ENCODE measurements at places on chromosomes 1 and 21.

DNA sequence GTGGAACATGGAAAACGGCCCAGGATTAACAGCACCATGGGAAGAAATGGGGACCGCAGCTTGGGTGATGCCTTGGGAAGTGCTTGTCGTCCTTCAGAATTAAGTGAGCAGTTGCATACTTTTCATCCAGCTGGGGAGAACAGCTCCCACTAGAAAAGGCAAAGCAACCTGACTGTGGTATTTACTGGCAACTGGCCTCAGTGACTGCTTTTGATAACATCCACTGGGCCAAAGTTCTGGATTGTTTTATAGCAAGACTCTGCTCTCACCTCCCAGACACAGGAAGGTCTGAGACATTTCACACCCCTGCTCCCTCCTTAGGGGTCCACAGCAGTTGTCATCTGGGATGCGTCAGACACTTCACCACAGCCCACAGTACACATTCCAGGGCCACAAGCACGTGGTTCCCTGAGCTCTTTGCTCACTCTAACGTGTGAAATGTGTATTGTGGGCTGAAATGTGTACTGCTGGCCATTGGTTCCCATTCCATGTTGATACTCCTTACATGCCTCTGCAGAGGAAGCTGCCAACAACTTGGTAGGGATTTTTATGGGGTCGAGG, 6.6 kb downstream of the PAPPA2 start:
- peak; percentile 69 for DNase-seq

DNA sequence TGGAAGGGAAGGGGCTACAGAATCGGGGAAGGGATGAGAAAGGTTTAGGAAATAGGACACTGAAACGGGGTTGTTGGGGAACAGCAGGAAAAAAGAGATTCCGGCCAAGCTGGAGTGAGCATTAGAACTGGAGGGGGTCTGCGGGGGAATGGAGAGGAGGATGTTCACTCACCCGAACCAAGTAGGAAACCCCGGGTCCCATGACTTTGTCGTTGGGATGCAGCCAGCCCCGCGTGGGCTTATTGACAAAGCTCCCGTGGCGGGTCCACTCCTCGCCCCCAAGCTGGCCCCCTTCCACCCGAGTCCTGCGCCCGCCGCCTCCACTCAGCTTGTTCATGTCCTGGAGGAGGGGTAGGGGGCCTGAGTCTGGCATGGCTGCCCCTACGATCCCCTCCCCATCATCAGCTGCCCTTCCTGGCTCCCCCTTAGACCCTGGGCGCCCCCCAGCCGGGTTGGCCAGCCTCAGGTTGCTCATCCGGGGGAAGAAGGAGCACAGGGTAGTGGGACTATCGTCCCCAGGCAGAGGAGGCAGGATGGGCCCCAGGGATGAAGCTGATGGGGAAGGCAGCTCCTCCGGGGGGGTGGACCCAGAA, 591 bp downstream of the SHC1 start:
- DNase-seq: no peak

DNA sequence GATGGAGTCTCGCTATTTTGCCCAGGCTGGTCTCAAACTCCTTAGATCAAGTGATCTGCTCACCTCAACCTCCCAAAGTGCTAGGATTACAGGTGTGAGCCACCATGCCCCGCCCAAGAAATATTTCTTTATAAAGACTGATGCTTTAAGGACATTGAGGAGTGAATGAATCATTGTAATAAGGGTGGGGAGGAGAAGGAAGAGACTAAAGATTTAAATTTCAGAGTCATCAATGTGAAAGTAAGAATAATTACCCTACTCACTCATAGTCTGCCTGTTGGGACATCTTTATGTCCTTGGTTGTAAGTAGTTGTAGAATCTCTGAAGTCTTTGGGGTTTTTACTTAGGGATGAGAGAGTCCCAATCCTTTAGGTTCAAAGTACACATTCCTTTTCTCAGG, 7.3 kb downstream of the KDM1A start:
- DNase-seq: no peak

DNA sequence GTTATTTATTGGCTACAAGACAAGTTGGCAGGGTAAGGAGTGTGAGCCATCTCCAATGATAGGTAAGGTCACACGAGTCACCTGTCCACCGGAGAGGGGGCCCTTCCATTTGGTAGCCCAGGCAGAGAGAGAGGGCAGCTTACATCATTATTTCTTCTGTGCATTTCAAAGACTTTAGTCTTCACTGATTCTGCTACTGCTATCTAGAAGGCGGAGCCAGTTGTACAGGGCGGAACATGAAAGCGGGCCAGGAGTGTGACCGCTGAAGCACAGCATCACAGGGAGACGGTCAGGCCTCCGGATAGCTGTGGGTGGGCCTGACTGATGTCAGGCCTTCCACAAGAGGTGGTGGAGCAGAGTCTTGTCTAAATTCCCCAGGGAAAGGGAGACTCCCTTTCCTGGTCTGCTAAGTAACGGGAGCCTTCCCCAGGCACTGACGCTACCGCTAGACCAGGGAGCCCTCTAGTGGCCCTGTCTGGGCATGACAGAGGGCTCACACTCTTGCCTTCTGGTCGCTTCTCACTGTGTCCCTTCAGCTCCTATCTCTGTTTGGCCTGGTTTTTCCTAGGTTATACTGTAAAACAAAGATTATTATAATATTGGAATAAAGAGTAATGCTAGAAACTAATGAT, 36.7 kb downstream of the ZNF695 start:
- DNase-seq: peak; percentile 2

DNA sequence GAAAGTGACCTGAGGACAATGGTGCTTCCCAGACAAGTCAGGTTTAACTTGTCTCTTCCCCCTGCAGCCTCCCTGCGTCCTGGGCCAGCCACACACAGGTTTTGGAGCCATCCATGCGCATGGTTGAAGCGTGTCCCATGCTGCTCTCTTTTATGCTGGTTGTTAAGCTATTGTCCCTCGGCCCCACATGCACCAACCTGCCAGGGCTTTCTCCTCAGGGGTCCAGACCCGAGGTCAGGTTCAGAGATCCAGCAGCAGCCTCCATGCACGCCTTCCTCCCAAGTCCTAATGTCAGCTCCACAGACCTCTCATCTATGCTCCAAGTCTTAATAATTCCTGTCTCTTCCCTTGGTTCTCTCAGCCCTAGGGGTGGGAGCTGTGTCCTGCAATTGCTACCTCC, 1.6 kb downstream of the ABCA4 start:
- DNase-seq: no peak

- peak; percentile 29 for DNase-seq
Measured at GRCh38 chr1:119771016-119771415, 2.3 kb upstream of the HMGCS2 start.

GRCh38 chr1:43495204-43495603, 35.5 kb upstream of the PTPRF start:
- no peak for DNase-seq

GRCh38 chr1:78676347-78676982, 26.8 kb downstream of the IFI44 start:
- peak; percentile 71 for DNase-seq

GRCh38 chr1:113871597-113872113, at the start of gene PTPN22:
TSS of gene PTPN22 (minus strand) at chr1:113871712.
- peak; percentile 79 for DNase-seq

GRCh38 chr1:203275656-203276272, 29.6 kb upstream of the BTG2 start:
- DNase-seq: no peak

DNA sequence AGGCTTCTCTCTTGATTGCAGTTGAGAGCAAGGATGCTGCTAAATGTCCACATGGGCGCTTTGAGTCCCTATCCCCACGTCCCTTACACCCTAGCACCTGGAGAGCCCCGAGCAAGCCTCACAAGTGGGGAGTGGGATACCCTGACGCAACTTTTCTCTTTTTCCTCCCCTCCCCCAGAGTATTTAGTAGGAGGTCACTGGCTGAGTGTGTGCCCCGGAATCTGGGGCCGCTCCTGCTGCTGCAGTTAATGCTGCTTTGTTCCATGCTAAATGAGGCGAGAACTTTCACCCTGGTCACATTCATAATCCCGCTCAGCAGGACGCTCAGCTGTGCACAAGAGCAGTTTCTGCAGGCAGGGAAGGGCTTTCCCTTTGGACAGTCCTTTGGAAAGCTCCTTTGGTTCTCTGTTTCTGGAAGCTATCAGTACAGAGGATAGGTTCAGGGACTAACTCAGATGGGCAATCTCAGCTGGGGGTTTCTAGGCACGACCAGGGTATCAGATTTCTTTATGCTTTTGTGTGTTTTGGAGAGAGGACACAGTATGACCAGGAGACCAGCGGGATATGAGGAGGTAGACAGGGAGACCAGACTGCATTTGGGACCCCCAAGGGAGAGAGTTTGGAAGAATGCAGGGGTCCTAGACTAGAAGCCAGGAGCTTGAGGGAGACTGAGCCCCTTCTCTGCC, 75.9 kb downstream of the NOS1AP start:
- DNase-seq: no peak

DNA sequence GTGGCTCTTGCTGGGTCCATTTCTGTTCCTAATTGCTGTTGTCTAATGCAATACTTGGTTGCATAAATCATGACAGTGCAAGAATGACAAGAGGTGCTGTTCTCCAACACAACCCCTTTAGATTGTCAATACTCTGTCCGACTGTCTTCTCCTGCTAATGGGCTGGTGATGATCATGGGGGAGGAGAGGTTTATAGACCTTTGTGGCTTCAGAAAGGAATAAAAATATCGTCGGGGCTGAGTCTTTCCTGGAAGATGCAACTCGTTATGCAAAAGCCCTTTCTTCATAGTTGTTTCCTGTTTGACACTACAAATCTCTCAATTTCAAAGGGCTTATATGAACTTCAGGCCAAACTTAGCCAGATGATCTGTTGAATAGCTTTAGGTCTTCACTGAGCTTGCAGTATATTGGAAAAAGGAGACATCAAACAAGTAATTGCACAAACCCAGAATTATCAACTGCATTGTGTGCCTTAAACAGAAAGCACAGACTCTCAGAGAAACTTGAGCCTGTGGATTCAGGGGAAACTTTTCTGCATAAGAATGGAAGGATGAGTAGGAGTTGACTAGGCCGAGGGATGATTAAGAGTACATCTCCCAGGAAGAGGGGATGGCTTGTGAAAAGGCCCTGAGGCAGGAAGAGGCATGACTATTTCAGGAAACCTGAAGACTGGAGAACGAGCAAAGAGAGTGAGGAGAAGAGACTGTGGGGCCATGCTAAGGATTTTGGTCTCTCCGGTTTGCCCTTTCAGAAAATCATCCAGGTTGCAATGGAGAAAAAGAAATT, 107.6 kb downstream of the TSEN15 start:
- peak; percentile 23 for DNase-seq

DNA sequence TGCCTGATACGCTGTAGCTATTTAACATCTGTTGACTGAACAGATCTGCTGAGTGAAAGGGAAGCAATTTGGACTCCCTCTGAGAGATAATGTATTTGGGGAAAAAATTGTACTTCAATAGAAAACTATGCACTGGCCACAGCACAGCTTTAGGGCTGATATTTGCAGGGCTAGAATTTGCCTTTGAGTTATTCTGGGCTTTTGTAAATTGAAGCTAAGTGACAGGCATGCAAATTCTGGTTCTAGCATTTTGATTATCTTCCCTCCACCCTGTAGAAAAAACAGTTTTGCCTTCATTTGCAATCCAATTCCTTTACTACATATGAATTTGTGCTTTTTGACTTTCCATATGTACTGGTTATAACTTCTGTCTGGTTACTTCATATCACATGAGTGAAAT, 7.9 kb downstream of the KYAT3 start:
- DNase-seq: no peak

DNA sequence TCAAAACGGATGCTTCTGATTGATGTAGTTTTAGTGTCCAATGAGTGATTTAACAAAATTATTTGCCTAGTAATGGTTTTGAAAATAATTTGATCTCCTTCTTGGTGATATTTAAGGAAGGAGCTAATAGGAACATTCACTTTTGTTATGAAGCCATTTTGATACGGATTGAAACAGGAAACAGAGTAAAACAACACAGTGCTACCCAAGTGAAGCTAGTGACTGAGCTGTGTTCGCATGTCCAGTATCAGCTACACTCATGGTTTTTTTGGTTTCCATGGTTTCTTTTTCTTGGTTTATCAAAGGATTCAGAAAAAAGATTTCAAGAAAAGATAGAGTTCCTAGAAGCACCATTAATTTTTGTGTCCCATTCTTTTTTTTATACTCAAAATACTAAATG, 40.1 kb upstream of the PLEKHO1 start:
- DNase-seq: no peak

DNA sequence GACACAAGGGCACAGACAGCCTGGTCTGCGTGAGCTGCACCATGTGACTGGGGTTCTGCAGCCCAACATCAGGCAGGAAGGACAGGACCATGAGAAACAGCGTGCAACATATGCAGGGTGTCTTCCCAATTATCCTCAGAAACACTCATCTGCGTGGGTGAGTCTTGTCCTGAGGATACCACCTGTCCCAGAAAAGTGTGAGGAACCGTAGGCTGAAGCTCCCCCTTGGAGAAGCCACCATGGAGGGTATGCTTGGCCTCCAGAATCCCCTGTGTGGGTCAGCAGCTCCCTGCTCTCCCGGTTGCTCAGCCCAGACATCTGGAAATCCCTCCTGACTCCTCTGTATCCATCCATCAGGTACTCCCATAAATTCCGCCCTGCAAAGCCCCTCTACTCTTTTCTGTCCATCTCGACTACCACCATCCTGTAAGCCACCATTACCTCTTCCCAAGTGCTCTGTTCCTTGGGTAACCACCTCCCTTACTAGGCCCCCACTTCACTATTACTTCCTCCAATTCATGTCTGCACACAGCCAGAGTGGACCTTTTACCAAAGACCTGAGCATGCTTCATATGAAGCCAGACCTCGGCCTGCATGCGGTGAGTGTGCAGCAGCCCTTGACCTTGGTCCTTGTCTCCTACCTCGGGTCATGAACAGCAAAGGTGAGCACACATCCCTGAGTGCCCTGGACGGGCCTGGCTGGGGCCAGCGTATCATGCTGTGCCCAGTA, 33.0 kb downstream of the ETS2 start:
- DNase-seq: no peak

- peak; percentile 28 for DNase-seq
Measured at GRCh38 chr1:92759361-92759760, 25.5 kb downstream of the EVI5 start.

- DNase-seq: no peak
Measured at GRCh38 chr1:64469116-64469976, 583 bp upstream of the CACHD1 start.

- DNase-seq: peak; percentile 38
Measured at GRCh38 chr1:67683766-67684525, 1.1 kb upstream of the GADD45A start.

GRCh38 chr1:209839875-209840546, 12.2 kb downstream of the UTP25 start:
- DNase-seq: peak; percentile 95

GRCh38 chr1:100100202-100100601, 32.5 kb downstream of the SASS6 start:
- DNase-seq: peak; percentile 56

GRCh38 chr1:202815120-202815519, 4.4 kb downstream of the PCAT6 start:
- DNase-seq: no peak

GRCh38 chr1:88983791-88984559, 8.5 kb downstream of the KYAT3 start:
- DNase-seq: peak; percentile 61

GRCh38 chr1:196655494-196655893, 3.7 kb downstream of the CFH start:
- no peak for DNase-seq

- no peak for DNase-seq
Measured at GRCh38 chr1:212487286-212487685, 54.6 kb downstream of the NENF start.
